ENCODE measurements at places on chromosomes 3 and 15.

GRCh38 chr3:196712514-196713413, 587 bp downstream of the PIGX start:
- DNase-seq, result peak; percentile 41

DNA sequence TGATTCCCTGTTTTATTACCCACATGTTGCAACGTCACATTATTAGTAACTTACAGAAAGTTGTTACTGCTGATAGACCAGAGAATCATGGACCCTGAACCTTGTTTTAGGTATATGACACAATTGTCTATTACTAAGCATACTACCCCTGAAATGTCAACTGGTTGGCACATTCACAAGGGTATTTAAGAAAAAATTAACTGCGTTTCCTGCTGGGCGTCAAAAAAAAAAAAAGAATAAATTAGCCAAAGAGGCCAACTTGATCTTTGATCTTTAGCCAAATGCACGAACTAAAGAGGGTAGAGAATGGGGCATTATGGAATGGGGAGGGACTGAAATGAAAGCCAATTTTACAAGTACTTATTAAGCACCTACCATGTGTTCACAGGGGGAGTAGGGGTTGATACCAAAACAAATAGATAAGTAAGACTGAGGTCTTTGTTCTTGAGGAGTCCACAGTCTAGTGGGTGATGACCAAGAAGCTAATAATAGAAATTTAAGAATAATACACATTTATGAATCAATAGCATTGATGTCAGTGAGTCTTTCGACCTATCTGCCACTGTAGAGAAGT, 17.8 kb upstream of the MUC13 start:
- DNase-seq, result no peak

DNA sequence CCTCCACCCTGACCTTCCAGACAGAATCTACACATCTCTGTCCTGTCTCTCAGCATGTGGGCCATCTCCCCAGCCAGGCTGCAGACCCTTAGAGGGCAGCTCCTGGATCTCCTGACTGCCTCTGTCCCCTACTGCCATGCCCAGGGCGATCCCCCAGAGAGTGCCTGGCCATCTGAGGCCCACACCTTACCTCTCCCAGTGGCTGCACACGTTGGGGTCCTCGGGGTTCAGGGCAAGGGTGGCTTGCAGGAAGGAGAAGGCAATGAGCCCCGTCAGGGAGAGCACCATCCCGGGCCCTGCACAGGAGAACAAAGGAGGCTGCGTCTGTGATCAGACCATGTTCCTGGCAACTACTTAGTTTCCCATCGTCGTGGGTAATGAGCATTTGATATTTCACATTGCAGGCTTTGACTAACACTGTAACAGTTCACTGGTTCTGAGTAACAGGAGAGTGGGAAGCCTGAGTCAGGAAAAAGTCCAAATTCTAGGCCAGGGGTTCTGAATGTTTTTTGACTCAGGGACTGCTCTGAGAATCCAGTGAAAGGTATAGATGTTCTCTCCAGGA, 125.4 kb downstream of the MEGF11 start:
- DNase-seq, result no peak

GRCh38 chr15:100783291-100783690, 96.3 kb upstream of the ALDH1A3 start:
- no peak for DNase-seq

DNA sequence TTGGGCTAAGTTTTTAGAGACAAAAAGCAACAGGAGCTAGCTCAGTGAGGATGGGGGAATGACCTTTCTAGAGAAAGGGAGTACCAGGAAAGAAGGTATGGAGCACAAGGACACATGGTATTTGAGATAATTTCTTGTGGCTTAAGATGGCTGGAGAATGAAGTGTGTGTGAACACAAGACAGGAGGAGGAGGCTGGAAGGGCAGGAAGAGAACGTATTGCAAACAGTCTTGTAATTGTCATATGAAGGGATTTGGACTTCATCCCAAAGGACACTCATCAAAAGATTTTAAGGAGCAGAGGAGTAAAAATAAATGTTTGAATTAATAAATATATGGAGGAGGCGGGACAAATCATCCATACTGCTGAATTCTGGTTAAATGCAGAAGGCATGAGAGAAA, 268.6 kb upstream of the NR2E3 start:
- DNase-seq, result no peak

DNA sequence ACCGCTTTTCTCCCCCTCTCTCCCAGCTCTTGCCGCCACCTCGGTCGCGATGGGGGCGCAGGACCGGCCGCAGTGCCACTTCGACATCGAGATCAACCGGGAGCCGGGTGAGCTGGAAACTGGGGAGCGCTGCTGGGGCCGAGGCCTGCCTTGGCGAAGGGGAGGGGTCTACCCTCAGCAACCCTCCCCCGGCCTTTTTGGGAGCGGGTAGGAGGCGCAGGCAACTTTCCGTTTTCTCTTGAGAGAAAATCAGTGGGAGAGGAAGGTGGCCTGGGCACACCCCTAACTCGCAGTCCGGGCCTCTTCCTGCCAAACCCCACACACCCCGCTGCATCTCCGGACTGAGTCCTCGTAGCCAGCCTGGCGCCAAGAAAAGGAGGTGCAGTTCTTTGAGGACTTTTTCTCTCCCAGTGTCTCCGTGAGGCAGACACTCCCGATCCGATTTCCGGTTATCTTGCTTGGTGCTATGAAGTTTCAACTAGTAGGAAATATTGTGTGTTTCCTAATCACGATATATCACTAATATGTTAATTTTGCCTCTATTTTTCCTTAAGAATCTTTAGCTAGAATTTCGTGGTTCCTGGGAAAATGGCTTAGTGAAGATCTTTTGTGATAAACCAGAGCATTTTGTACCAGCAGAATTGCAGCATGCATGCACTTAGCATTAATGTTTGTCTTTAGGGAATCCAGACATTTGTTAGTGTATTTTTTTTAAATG, 631 bp downstream of the NKTR start:
- peak; percentile 40 for DNase-seq

GRCh38 chr3:78066287-78066686, 1026.4 kb downstream of the ROBO2 start:
- DNase-seq, result no peak
